ENCODE measurements at places on chromosomes 6 and 20.

DNA sequence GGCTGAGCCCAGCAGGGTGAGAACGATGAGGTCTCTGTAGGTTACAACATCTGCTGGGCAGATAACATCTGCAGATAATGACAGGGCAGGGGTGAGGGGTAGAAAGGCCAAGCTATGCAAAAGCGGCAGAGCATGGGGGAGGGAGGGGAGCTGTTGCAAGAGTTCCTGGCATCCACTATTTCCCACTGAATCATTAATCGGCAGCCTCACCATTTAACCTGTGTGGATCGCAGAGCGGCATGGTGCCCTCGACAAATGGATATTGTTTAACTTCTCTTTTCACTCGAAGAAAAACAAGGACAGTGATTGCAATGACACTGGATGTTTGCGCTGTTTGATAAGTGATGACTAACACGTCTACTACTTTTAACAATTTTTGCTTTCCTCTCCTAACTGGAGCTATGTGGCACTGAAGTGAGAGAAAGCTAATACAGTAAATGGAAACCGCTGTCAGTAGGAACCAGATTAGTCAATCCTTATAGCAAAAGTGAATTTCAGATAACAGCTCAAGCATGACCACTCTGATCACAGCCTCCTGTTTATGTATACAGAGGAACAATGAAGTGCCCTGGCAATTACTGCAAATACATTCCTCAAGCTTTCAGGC, 381.5 kb downstream of the TFAP2A start:
- DNase-seq = no peak

GRCh38 chr6:88490908-88491264, 324.7 kb upstream of the CNR1 start:
- DNase-seq = no peak

- no peak for DNase-seq
These were observed 18.6 kb downstream of the PRKN start for GRCh38 chr6:162708971-162709370.

GRCh38 chr6:67467341-67467740, 1167.7 kb upstream of the ADGRB3 start:
- DNase-seq = no peak

DNA sequence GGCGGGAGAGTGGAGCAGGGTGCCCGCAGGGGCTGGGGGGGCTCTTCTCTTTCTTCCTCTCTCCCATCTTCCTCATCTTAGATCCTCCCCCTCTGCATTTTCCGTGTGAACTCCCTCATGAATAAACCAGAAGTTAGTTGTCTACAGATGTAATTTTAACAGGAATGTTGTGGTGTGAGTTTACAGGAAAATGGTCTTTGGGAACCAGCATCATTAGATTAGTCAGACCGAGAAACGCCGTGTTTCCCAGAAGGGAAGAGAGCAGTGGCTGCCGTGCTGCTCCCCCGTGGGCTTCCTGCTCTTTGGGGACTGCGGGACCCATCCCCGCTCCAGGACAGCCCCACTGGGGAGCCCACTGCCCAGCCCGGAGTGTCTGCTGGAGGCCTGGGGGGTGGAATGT, 3.4 kb downstream of the MYT1 start:
- no peak for DNase-seq

DNA sequence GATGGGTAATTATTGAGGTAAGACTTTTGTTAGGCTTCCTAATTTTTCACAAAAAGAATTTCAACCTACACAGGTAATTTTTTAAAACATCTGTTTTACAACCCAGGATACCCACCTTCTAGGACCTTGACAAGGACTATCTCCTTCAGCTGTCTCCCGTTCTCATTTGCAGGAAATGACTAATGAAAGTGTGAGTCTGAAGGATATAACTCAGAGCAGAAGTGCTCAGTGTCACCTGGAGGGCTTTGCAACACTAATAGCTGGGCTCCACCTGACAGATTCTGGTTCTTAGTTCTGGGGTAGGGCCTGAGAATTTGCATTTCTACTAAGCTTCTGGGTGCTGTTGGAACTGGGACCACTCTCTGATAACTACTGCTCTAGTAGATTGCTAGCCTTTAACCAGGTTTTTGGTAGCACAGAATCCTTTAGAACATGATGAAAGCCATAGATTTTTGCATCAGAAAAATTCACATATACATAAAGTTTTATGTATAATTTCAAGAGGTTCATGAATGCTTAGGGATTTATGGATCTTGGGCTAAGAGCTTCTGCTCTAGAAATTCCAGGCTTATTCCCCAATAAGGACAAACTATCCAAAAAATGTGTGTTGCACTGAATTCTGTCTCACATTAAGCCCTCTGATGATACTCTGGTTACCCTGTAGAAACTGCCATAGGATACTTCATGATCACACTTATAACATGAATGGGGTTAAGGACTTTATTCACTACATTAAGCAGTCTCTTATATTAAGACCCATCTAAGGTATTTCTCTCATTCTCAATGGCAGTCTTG, 30.3 kb downstream of the AK9 start:
- DNase-seq = no peak

- no peak for DNase-seq
These were observed 177.8 kb downstream of the EPM2A start for GRCh38 chr6:145557474-145557873.

DNA sequence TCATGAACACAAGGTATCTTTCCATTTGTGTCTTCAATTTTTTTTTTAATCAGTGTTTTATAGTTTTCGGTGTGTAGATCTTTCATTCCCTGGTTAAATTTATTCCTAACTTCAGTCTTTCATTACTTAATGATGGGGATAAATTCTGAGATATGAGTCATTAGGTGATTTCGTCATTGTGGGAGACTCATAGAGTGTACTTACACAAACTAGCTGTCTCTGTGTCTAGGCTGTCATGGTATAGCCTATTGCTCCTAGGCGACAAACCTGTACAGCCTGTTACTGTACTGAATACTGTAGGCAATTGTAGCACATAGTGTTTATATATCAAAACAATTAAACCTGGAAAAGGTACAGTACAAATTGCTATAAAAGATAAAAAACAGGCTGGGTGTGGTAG, 42.1 kb downstream of the SMAP1 start:
- peak; percentile 28 for DNase-seq

GRCh38 chr6:40960742-40961430, 78.1 kb downstream of the UNC5CL start:
- no peak for DNase-seq

- DNase-seq = no peak
These were observed 196.3 kb upstream of the UST start for GRCh38 chr6:148550569-148550968.

DNA sequence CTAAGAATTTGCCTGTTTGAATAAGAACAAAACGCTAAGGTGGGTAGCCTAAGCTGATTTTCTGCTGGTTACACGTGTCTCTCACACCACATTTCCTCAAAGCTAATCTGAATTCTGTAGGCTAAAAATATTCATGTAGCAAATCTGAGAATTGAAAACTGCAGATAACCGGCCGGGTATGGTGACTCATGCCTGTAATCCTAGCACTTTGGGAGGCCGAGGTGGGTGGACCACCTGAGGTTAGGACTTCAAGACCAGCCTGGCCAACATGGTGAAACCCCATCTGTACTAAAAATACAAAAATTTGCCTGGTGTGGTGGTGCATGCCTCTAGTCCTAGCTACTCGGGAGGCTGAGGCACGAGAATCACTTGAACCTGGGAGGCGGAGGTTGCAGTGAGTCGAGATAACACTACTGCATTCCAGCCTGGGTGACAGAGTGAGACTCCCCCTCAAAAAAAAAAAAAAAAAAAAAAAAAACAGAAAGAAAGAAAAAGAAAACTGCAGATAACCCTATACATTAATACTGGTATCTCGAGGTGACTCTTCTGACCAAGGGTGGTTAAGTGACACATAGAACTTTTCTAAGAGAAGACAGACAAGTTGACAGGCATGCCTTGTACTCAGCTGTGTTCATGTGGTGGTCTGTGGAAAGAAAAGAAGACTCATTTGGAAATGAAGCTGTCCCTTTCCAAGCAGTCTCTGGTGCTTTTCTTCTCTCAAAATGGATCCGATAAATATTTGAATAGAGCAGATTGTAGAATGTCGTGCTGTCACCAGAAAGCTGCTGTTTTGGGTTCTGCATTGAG, 24.7 kb upstream of the ASXL1 start:
- DNase-seq = no peak

DNA sequence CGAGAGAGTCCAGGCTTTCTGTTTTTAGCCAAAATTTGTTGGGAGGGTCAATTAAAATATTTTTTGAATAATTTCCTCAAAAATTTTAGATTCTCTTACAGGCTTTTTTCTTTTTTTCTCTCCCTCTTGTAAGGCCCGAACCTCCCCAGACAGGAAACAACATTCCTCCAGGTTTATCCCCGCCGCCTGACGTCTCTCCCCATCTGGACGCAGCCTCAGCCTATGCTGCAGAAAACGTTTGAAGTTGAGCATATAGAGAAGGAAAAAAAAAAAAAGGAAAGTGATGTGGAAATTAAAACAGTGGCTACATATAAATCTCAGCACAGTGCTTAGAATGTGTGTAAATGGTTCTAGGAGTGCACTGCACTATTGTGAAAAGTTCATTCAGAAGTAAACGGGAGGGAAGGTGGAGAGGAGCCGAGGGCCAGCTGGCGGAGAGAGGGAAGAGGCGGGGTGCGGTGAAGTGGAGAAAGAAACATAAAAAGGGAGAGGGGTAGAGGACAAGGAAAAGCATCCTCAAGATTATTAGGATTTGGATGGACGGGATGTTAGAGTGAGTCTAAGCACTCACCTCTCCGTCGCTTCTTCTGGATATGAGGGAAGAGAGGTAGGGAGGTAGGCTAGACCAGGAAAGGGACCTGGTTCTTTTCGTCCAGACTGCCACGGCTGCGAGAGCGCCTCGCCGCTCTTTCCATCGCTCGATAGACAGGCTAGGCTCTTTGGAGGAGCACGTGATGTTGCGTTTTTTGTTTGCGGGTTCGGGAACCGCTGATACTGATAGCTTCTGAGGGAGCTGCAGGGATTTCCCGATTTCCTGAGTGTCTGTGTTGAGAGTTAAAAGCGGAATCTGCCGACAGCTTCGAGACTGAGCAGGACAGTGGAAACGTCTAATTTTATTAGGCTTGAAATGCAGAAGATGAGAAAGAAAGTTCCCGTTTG, 98.7 kb downstream of the TRIM27 start:
- DNase-seq = no peak

GRCh38 chr6:43774776-43775534, 4.9 kb downstream of the VEGFA start:
- DNase-seq = no peak

DNA sequence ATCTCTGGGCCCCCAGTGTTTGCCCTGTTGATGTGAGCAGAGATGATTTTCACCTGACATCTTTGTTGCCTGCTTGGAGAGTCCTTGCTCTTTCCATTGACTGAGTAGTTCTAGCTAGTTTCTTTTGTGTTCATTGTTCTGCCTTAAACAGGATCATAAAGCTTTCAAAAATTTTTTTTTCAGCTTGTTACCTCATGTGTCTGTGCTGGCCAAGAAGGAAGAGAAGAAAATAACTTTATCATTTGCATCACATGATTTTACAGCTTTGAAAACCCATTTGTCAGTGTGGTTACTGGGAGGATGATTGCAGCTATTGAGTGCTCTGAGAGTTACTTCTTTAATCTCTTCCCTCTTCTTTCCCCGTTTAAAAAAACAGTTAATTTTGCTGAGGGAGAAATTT, 16.0 kb downstream of the FOXO3 start:
- no peak for DNase-seq

DNA sequence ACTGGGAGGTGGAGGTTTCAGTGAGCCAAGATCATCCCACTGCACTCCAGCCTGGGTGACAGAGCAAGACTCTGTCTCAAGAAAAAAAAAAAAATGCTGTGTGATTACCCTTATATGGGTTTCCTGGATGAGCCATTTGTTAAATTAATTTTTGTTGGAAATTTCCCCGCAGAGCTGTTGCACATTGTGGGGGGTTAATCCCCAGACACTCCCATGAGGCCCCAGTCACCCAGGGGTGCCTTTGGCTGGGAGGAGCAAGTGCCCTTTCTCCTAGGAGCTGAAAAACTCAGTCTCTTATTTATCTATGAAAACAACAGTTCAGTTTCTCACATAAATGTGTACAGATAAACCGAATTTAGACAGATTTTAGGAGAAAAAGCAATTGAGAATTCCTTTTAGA, 4.7 kb upstream of the DEFB132 start:
- DNase-seq = no peak

GRCh38 chr6:142821860-142822259, 123.1 kb downstream of the HIVEP2 start:
- DNase-seq = no peak

DNA sequence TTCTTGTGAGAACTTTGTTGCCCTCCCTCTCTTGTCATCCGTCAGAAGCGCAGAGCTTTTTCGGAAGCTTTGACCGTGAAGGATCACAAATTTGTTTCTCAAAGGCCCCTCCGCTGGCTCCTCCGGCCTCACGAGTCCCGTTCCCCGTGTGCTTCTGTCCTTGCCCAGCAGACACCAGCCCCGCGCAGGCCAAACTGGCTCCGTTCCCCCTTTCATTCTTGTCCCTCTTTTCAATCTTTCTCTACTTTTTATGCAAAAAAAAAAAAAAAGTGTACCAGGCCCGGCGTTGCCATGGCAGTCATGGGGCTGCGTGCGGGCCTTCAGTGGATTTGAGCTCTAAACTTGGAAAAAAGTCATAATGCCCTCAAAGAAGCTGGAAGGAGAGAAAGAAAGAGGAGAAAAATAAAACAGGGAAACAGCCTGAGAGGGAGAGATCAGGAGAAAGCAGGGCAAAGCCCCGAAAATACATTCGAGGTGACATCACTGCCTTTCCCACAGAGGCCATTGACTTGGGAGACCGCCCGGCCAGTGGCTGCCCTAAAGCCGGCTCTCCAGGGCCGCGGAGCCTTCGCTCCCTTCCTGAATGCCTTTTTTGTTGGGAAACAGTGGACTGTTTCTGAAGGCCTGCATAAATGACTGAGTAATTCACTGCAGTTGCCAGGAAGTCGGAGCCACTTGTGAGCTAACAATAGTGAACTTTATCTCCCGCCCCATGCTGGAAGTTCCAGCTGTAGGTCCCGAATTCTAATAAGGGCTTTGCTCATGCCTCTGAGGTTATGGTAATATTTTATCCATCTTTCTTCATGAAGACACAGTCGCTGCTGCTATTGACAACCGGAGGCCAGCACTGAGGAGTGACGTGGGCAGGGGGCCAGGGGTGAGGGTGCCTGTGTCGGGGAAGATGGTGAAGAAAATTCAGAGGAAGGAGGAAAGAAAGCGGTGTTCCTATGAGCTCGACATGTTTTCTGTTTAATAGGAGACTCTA, 670.9 kb downstream of the QKI start:
- peak; percentile 35 for DNase-seq

GRCh38 chr6:30618270-30618797, 694 bp downstream of the MRPS18B start:
- DNase-seq = no peak

- DNase-seq = no peak
These were observed 144.8 kb upstream of the ENPP5 start for GRCh38 chr6:46315589-46315988.

DNA sequence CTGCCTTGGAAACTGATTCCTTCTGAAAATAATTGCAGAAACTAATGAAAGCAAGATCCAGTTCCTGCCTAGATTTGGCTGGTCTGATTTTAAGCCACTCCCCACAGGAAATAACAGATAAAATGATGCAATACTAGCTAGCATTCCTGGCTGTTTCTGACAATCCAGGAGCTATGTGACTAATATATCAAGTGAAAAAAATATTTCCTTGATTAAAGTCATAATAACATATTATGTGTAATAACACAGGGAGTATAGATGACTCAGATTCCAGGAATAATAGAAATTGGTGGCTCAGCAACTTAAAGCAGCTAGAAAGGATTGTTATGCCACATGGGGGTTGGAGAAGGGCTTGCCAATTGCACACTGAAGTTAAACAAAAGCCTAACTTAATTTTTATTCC, 182.7 kb upstream of the SALL4 start:
- peak; percentile 98 for DNase-seq

- no peak for DNase-seq
These were observed 268.2 kb downstream of the SAMD5 start for GRCh38 chr6:147776631-147777213.

GRCh38 chr6:19289457-19289856, 547.7 kb upstream of the ID4 start:
- DNase-seq = no peak

Data from AG09309 (cell line).